ENCODE measurements at places on chromosomes 7 and 10. TPM values are rescaled to one million over a fixed set of nuclear protein-coding genes. Genes with fewer than 3 reads are reported as not detected.

Gene P4HA1
- 28.8 TPM for total RNA-seq

Gene ADGRA1
- total RNA-seq = not detected

Gene SPDYE2
- not detected for total RNA-seq

Gene POLR2J3
- 37.5 TPM for total RNA-seq

Gene AUTS2
- 7.9 TPM for total RNA-seq

Gene STEAP4
- total RNA-seq = not detected

Gene RRP12
- 27.8 TPM for total RNA-seq

Gene CPA4
- not detected for total RNA-seq

Gene GSTO1
- 113 TPM for total RNA-seq

Gene FXYD4
- total RNA-seq = not detected

Gene DENND2A
- not detected for total RNA-seq

Gene CPA1
- not detected for total RNA-seq

Gene ADAM12
- 0.63 TPM for total RNA-seq

Gene ACHE
- total RNA-seq = 0.41 TPM

Gene GFRA1
- total RNA-seq = not detected

Gene FEZF1
- not detected for total RNA-seq

Gene ANKRD30A
- total RNA-seq = not detected

Gene CDH23
- 2.8 TPM for total RNA-seq

Gene POM121
- 68.0 TPM for total RNA-seq

Gene ARHGAP22
- total RNA-seq = not detected

Gene ZNF511
- total RNA-seq = 49.8 TPM

Gene AKR1C2
- total RNA-seq = not detected

Gene HOXA1
- total RNA-seq = 0.69 TPM

Gene HOXA11
- 0.09 TPM for total RNA-seq

Gene NME8
- total RNA-seq = not detected

Gene ATRNL1
- total RNA-seq = 0.94 TPM

Gene LRRC18
- not detected for total RNA-seq

Gene ACSL5
- total RNA-seq = 49.5 TPM
